H1 (cell line): ENCODE measurements at places on chromosomes 11 and 22.

DNA sequence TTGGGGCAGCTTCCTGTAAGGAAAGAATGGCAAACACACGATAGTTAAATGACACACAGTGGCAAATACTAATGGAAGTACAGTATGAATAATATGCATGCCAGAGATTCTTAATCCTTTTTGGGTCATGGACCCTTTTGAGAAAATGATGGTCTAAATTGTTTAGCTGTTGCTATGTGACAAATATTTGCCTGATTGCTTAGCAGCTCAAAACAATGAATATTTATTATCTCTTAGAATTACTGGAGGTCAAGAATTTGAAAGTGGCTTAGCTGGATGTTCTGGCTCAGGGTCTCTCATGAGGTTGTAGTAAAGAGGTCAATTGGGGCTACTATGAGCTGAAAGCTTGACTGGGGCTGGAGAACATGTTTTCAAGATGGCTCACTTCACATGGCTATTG is 69.7 kb downstream of the FANCF start:
- H3K4me1 ChIP-seq = no peaks in the 10 kb centered on the region
- no peak overlapping the region for H3K4me3 ChIP-seq
- no peaks in the 10 kb centered on the region for H3K36me3 ChIP-seq
- H3K27me3 ChIP-seq = no peaks in the 10 kb centered on the region

- no peak overlapping the region for H3K4me3 ChIP-seq
- no peaks in the 10 kb centered on the region for H3K27me3 ChIP-seq
- DNase-seq = no peak
- no peaks in the 10 kb centered on the region for H3K36me3 ChIP-seq
- H3K27ac ChIP-seq = no peak overlapping the region
Measured at GRCh38 chr11:38646382-38646781, 2048.3 kb upstream of the RAG2 start.

- no peaks in the 10 kb centered on the region for H3K36me3 ChIP-seq
- H3K27ac ChIP-seq = no peak overlapping the region
- peaks cover 5% of the 10 kb centered on the region for H3K4me1 ChIP-seq
- H3K27me3 ChIP-seq = no peaks in the 10 kb centered on the region
Measured at GRCh38 chr11:34181251-34181650, 75.8 kb downstream of the NAT10 start.

GRCh38 chr11:127616158-127616557 is 615.6 kb upstream of the KIRREL3 start:
- no peaks in the 10 kb centered on the region for H3K27me3 ChIP-seq
- no peak overlapping the region for H3K4me3 ChIP-seq
- H3K4me1 ChIP-seq = peaks cover 3% of the 10 kb centered on the region; the same call in 1 of the 2 replicates
- H3K27ac ChIP-seq = no peak overlapping the region
- no peak for DNase-seq

- no peak overlapping the region for H3K4me3 ChIP-seq
- no peak for DNase-seq
- no peak overlapping the region for H3K27ac ChIP-seq
- peaks cover 3% of the 10 kb centered on the region; the same call in 1 of the 2 replicates for H3K4me1 ChIP-seq
- no peaks in the 10 kb centered on the region for H3K27me3 ChIP-seq
Measured at GRCh38 chr22:19090183-19090582, 32.0 kb downstream of the DGCR2 start.

GRCh38 chr11:43664295-43664694 is 16.2 kb upstream of the HSD17B12 start:
- H3K27me3 ChIP-seq = no peaks in the 10 kb centered on the region
- H3K4me1 ChIP-seq = no peaks in the 10 kb centered on the region
- no peak overlapping the region for H3K27ac ChIP-seq
- H3K4me3 ChIP-seq = no peak overlapping the region
- no peak for DNase-seq

GRCh38 chr11:2549491-2549875 is 104.7 kb downstream of the KCNQ1 start:
- no peaks in the 10 kb centered on the region for H3K36me3 ChIP-seq
- H3K4me1 ChIP-seq = no peaks in the 10 kb centered on the region
- no peak overlapping the region for H3K27ac ChIP-seq
- no peak for DNase-seq
- peaks cover 54% of the 10 kb centered on the region for H3K27me3 ChIP-seq

- H3K4me3 ChIP-seq = no peak overlapping the region
- no peaks in the 10 kb centered on the region for H3K27me3 ChIP-seq
- H3K27ac ChIP-seq = no peak overlapping the region
- DNase-seq = no peak
Measured at GRCh38 chr11:68974421-68975194, 6.2 kb downstream of the MRGPRD start.

DNA sequence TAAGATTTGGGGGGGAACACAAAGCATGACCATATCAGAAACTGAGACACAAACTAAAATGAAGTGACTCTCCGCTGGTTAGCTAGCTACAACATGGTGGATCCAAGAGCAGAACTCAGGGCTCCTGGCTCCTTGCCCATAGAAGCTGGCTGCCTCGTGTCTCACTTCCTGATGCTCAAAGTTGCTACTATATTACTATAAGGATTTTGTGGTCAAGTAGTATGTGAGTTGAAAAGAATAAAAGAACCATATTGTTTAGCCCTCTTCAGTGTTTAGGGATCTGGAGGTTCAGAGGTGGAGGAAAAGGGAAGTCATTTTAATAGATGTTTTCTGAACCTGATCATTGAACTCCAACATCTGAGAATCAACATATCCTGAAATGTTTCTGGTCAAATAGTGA is 16.9 kb upstream of the SIK2 start:
- no peaks in the 10 kb centered on the region for H3K27me3 ChIP-seq
- no peak overlapping the region for H3K4me3 ChIP-seq
- no peaks in the 10 kb centered on the region for H3K36me3 ChIP-seq
- peaks cover 5% of the 10 kb centered on the region for H3K4me1 ChIP-seq
- H3K27ac ChIP-seq = no peak overlapping the region

GRCh38 chr22:26610996-26611395 is 6.8 kb downstream of the CRYBB1 start:
- H3K27ac ChIP-seq = no peak overlapping the region
- H3K4me1 ChIP-seq = peaks cover 25% of the 10 kb centered on the region
- DNase-seq = no peak
- H3K4me3 ChIP-seq = no peak overlapping the region
- no peaks in the 10 kb centered on the region for H3K36me3 ChIP-seq

DNA sequence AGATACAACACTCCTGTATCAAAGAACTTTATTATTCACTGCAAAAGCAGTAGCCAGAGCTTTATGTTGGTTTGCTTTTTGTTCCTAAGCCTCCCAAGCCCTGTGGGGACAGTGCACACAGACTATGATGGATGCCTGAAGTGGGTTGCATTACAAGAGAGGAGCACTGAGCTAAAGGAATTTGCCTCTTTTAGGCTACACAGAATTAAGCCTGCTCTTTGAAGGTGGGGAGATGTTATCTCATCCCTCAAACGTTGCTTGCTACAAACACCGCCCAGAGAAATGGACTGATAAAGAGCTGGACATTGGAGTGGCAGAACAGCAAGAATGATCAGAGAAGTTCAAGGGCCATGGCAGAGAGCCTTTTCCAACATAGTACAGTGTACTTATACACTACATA is 2.5 kb upstream of the POGLUT3 start:
- H3K4me1 ChIP-seq = peaks cover 3% of the 10 kb centered on the region
- no peak for DNase-seq
- H3K36me3 ChIP-seq = no peaks in the 10 kb centered on the region
- no peaks in the 10 kb centered on the region for H3K27me3 ChIP-seq
- no peak overlapping the region for H3K4me3 ChIP-seq
- no peak overlapping the region for H3K27ac ChIP-seq

- peaks cover 19% of the 10 kb centered on the region for H3K36me3 ChIP-seq
- no peak overlapping the region for H3K4me3 ChIP-seq
- H3K4me1 ChIP-seq = no peaks in the 10 kb centered on the region
- DNase-seq = no peak
- H3K27ac ChIP-seq = no peak overlapping the region
- H3K27me3 ChIP-seq = no peaks in the 10 kb centered on the region
Measured at GRCh38 chr22:24327832-24328231, 57.2 kb downstream of the SPECC1L start.

- H3K27me3 ChIP-seq = no peaks in the 10 kb centered on the region
- H3K36me3 ChIP-seq = no peaks in the 10 kb centered on the region
- no peak overlapping the region for H3K27ac ChIP-seq
- H3K4me3 ChIP-seq = no peak overlapping the region
Measured at GRCh38 chr22:46604306-46604690, 15.9 kb upstream of the GRAMD4 start.

DNA sequence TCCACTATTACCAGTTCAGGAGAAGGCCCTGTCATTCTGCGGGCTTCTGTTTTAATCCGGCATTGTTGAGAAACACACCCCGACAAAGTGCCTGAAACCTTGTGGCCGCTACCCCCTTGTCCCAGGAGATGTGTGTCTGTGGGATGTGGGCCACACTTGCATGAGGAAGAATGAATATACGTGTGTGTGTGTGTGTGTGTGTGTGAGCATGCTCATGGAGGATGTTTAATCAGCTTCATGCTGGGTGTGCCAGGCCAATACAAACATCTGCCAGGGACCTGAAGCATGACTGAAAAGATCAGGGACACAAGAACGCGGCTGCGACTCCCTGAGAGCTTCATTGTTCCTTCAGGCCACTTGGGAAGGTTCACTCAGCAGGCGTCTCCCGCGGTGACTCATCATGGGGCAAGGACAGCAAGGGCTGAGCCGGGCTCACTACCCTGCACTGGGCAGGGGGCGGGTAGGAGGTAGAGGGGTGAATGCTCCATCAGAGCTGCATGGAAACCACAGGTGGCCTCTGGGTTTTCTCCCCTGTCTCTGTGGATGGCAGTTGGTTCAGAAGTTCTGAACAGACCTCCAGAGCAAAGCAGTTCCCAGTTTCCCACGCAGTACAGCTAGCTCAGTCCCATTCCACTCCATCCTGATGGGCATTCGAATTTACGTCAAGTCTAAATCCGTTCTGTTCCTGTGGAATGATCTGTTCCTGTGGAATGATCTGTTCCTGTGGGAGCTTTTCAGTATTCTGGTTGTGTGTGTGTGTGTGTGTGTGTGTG is 7.0 kb upstream of the MALAT1 start:
- H3K27ac ChIP-seq = no peak overlapping the region; the same call in 1 of the 2 replicates
- no peaks in the 10 kb centered on the region for H3K27me3 ChIP-seq
- H3K36me3 ChIP-seq = no peaks in the 10 kb centered on the region
- peaks cover 39% of the 10 kb centered on the region for H3K4me1 ChIP-seq
- no peak for DNase-seq
- no peak overlapping the region for H3K4me3 ChIP-seq

- no peak overlapping the region for H3K27ac ChIP-seq
- H3K36me3 ChIP-seq = no peaks in the 10 kb centered on the region
- DNase-seq = no peak
Measured at GRCh38 chr11:27310182-27310581, 52.8 kb downstream of the CCDC34 start.

- no peak for DNase-seq
- H3K4me3 ChIP-seq = no peak overlapping the region
- no peaks in the 10 kb centered on the region for H3K36me3 ChIP-seq
Measured at GRCh38 chr11:8273287-8273686, 9.6 kb upstream of the LMO1 start.
